Activated CD4-positive, alpha-beta T cell treated with anti-CD3 and anti-CD28 coated beads for 36 hours (primary cell): ENCODE measurements at places on chromosomes 12 and 14. TPM values are rescaled to one million over a fixed set of nuclear protein-coding genes. Genes with fewer than 3 reads are reported as not detected.
A peak's percentile ranks its signal among the peaks of the same experiment; 100 is the strongest.

The LRFN5 gene
- not detected for total RNA-seq

The BHLHE41 gene
- total RNA-seq: not detected

The CLEC6A gene
- total RNA-seq: not detected

The INHBE gene
- 1.2 TPM for total RNA-seq

The NEMF gene
- 62.4 TPM for total RNA-seq

The PPM1A gene
- 30.4 TPM for total RNA-seq

The DPPA3 gene
- total RNA-seq: not detected

The TRHDE gene
- not detected for total RNA-seq

The CRACR2A gene
- 22.5 TPM for total RNA-seq

GRCh38 chr12:102917026-102917787 is at the start of gene PAH:
TSS of gene PAH (minus strand) at chr12:102917244. CDS start at chr12:102917130, 114 bp downstream.
- H3K27me3 ChIP-seq: peaks cover 13% of the 10 kb centered on the region
- DNase-seq: peak; percentile 25
- H3K4me1 ChIP-seq: peaks cover 6% of the 10 kb centered on the region

DNA sequence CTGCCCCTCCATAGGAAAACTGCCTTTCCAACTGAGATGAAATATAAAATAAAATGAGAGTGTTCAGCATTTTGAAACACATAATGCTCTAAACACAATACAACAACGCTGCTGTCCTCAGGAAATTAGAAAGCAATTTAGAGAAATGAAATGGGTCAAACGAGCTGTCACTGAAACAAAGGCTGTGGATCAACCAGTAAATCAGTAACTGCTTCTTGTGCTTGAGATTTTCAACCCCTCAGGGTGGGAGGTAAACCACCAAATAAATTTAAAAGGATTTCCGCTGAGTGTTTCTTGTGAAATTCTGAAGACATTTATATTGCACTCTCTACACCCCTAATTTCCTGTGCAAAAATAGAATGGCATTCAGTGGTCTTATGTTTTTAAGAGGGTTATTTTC is 657.1 kb upstream of the SEL1L start:
- H3K4me1 ChIP-seq: no peaks in the 10 kb centered on the region
- H3K36me3 ChIP-seq: no peaks in the 10 kb centered on the region
- no peak for DNase-seq
- H3K4me3 ChIP-seq: no peak overlapping the region

DNA sequence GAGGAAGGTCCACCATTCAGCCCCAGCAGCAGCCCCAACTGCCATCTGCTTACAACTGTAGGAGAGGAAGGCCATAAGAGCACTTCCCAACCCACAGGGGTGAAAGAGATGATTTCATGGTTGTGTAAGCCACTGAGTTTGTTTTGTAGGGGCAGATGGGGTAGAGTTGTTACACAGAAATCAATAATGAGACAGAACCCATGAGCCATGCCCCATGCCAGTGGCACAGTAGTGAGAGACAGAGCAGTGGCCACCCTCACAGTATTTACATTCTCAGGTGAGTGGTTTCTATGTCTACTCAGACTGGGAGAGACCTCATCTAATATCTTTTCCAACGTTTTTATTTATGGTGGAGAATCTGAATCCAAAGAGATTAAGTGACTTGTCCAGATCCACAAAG is 68.6 kb downstream of the NUAK1 start:
- no peak overlapping the region for H3K27ac ChIP-seq
- peaks cover 18% of the 10 kb centered on the region for H3K27me3 ChIP-seq
- H3K36me3 ChIP-seq: no peaks in the 10 kb centered on the region
- H3K4me3 ChIP-seq: no peak overlapping the region

DNA sequence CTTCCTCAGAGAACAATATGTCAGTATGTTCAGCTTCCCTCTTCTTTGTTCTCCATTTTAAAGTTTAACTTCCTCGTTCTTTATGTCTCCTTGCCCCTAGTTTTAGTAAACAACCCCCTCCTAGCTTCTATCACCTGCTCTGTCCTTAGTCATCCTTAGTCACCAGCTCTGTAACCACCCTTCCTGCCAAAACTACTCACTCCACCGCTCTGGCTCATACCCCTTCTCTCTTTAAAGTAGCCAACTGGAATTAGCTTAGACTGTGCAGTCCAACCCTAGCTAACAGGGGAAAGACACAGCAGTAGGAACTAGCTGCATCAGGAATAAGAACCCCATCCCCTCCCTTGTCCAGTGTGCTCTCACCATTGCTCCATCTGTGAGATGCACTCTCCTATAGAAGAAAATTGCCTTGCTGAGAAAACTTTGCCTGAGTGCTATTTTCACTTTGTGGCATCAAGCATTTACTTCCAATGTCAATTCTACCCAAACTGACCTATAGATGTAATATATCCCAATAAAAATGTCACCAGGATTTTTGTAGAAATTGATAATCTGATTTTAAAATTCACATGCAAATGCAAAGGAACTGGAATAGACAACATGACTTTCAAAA is 603.2 kb downstream of the C12orf50 start:
- DNase-seq: no peak
- H3K4me3 ChIP-seq: no peak overlapping the region
- H3K4me1 ChIP-seq: no peaks in the 10 kb centered on the region
- no peaks in the 10 kb centered on the region for H3K27me3 ChIP-seq
- H3K36me3 ChIP-seq: no peaks in the 10 kb centered on the region

- no peaks in the 10 kb centered on the region for H3K4me1 ChIP-seq
- DNase-seq: no peak
- no peaks in the 10 kb centered on the region for H3K36me3 ChIP-seq
- no peaks in the 10 kb centered on the region for H3K27me3 ChIP-seq
- H3K4me3 ChIP-seq: no peak overlapping the region
These were observed 205.8 kb upstream of the RTL1 start for GRCh38 chr14:101109347-101109638.

GRCh38 chr12:128734371-128734770 is 89.4 kb downstream of the SLC15A4 start:
- no peak overlapping the region for H3K27ac ChIP-seq
- H3K36me3 ChIP-seq: no peaks in the 10 kb centered on the region
- no peaks in the 10 kb centered on the region for H3K4me1 ChIP-seq
- H3K27me3 ChIP-seq: peaks cover 7% of the 10 kb centered on the region

- H3K36me3 ChIP-seq: no peaks in the 10 kb centered on the region
- DNase-seq: no peak
- no peaks in the 10 kb centered on the region for H3K4me1 ChIP-seq
- H3K4me3 ChIP-seq: no peak overlapping the region
- no peaks in the 10 kb centered on the region for H3K27me3 ChIP-seq
These were observed 152.1 kb downstream of the DPF3 start for GRCh38 chr14:72741826-72742117.

DNA sequence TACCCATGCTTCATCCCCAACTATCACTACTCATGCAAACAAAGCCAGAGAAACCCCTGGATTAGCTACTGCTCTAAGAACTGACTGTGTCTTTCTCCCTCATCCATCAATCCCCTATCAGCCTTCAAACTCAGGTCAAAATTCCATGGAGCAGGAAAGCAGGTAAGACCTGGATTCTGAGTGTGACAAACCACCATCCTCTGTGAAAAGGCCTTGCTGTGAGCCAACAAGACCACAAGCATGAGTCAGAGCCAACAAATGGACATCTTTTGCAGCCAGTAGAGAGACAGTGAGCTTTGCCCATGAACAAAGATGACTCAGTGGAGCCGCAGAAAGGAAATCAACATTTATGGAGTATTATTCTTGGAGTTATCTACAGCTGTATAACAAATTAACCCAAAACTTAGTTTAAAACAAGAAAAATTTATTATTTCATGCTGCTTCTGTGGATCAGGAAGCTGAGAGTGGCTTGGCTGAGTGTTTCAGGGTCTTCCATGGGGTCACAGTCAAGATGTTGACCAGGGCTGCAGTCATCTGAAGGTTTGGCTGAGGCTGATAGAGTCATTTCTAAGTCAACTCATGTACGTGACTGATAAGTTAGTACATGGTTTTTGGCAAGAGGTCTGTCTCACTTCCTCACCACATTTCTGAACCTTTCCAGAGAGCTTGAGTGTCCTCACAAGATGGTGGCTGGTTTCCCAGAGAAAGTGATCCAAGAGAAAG is 61.1 kb downstream of the PITPNM2 start:
- H3K27me3 ChIP-seq: no peaks in the 10 kb centered on the region
- H3K4me3 ChIP-seq: no peak overlapping the region
- no peak overlapping the region for H3K27ac ChIP-seq
- H3K4me1 ChIP-seq: peaks cover 17% of the 10 kb centered on the region

DNA sequence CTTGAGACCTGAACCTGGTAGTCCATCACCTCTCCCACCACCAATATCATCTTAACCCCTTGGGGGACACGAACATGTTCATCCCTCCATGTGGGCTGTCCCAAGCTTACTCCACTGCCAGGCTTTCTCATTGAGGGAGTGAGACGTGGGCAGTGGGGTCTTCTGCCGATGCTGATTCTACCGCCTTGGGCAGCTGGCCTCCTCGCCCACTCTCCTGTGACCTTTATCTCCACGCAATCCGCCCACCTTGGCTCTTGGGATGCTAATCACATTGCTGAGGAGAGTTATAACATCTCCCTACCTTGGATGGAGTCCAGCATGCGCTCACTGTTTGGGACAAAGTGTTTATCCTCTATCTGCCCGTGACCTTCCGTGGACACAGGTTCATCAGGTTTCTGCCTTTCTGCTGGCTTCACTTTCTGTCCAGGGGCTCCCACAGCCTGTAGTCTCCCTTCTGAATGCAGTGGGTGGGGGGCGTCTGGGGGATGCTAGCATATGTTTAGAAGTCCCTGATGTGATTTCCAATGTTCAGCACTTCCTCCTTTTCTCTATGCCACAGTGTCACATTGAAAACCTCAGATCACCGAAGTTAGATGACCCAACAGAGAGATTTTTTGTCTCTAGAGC is 53.2 kb upstream of the ESRRB start:
- H3K4me3 ChIP-seq: no peak overlapping the region
- no peak for DNase-seq
- H3K36me3 ChIP-seq: no peaks in the 10 kb centered on the region

DNA sequence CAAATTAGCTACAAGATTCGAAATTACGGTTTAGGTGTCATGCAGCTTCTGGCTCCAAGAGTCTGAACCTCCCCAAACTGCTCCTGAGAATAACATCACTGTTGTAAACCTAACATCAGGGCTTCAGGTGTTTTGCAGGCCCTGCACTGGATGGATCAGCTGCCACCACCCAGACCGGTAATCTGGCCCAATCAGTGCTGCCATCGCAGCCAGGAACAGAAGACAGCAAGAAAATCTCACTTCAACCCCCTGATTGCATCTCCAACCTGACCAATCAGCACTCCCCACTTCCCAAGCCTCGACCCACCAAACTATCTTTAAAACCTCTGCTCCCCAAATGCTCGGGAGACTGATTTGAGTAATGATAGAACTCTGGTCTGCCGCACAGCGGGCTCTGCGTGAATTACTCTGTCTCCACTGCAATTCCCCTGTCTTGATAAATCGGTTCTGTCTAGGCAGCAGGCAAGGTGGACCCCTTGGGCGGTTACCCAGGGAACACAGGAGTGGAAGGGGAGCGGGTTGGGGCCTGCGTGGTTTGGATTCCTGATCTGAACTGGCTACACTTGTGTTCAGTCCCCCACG is 268.5 kb upstream of the SFSWAP start:
- H3K4me1 ChIP-seq: no peaks in the 10 kb centered on the region
- no peak for DNase-seq
- no peaks in the 10 kb centered on the region for H3K27me3 ChIP-seq
